ENCODE measurements at places on chromosomes 6 and 20. TPM values are rescaled to one million over a fixed set of nuclear protein-coding genes. Genes with fewer than 3 reads are reported as not detected.

Gene SLC44A4
- not detected for total RNA-seq

Gene LAMP5
- total RNA-seq = not detected

Gene KCNG1
- 9.1 TPM for total RNA-seq

Gene HLA-A
- 669 TPM for total RNA-seq

Gene HLA-DOB
- total RNA-seq = 0.36 TPM

Gene GSTA4
- 39.0 TPM for total RNA-seq

Gene PABPC1L
- 20.1 TPM for total RNA-seq

Gene CALHM5
- total RNA-seq = 8.9 TPM

Gene TAB2
- total RNA-seq = 11.9 TPM

Gene CFAP61
- not detected for total RNA-seq

Gene ASIP
- not detected for total RNA-seq

Gene CD24
- total RNA-seq = 1.5 TPM

Gene RPP40
- total RNA-seq = 16.2 TPM

Gene OTOR
- total RNA-seq = not detected

Gene MEP1A
- total RNA-seq = not detected

Gene CCN6
- 0.16 TPM for total RNA-seq

Gene BANF2
- total RNA-seq = not detected

Gene CDH4
- total RNA-seq = 0.54 TPM
